ENCODE measurements at places on chromosomes 7 and 10.

- peak; percentile 84 for DNase-seq
Observed at GRCh38 chr7:139355320-139355719, 4.4 kb upstream of the LUC7L2 start.

DNA sequence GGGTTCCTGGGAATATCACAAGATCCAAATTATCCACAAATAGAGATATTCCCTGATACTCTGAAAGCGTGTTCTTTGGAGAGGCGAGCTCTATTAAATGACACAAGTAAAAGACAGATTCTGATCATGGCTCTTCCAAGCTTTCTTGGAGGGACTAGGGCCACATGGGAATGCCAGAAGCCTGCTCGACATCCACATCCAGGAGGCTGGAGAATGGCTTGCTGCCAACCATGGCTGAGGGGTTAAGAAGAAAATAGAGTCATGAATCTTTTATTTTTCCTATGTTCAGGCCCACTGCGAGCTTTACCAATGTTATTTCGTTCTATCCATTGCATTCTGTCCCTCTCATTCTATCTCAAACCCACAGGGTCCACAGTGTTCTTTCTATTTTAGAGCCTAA is 1018.0 kb upstream of the CELF2 start:
- no peak for DNase-seq

DNA sequence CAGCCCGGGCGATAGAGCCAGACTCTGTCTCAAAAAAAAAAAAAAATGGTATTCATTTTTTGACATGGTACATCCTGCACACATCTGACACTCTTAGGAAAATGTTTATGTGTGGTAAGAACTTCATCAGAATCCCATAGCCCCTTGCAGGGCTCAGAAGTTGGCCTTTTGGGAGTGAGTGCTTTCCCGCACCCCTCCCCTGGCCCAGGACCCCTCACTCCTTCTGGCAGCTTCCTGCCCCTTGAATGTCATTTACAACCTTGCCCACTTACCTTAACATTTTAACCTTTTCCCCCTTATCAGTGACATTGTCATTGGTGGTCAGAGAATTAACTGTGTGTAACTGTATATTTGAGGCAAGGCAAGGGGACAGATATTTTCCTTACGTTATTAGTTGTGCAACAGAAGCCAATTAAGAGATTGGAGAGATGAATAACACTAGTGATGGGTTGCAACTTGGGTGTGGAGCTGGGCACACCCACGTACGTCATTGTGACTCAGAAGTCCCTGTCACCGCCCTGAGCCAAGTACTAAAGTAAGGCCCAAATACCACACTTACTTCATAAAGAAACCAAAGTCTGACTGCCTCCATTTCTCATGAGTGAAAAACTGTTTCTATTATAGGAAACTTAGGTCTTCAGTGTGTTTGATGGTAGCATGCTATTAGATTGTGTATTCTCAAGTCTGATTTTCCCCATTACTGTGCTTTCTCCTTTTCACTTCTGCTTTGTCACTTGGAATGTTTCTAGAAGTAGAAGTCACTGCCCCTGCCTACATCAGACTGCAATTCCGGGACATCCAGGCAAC is 31.6 kb downstream of the OGDH start:
- DNase-seq: no peak

GRCh38 chr7:16889851-16890415 is 8.2 kb upstream of the AGR3 start:
- DNase-seq: no peak

DNA sequence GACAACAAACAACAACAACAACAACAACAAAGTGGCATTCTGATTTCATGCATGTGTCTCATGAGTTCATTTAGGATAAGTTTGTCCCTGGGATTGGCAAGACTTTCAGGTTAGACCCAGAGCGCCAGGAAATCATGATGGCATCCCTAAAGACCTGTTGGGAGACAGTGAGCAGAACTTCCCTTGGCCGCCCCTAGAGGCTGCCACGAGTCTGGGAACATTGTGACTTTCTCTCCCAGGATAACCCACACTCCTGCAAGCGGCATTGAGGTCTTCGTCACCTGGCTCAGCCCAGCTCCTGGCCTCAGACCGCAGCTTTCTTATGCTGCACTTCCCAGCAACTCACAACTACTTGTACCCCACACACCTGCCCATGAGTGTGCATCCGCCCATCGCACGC is 80.5 kb upstream of the RNF32 start:
- no peak for DNase-seq

DNA sequence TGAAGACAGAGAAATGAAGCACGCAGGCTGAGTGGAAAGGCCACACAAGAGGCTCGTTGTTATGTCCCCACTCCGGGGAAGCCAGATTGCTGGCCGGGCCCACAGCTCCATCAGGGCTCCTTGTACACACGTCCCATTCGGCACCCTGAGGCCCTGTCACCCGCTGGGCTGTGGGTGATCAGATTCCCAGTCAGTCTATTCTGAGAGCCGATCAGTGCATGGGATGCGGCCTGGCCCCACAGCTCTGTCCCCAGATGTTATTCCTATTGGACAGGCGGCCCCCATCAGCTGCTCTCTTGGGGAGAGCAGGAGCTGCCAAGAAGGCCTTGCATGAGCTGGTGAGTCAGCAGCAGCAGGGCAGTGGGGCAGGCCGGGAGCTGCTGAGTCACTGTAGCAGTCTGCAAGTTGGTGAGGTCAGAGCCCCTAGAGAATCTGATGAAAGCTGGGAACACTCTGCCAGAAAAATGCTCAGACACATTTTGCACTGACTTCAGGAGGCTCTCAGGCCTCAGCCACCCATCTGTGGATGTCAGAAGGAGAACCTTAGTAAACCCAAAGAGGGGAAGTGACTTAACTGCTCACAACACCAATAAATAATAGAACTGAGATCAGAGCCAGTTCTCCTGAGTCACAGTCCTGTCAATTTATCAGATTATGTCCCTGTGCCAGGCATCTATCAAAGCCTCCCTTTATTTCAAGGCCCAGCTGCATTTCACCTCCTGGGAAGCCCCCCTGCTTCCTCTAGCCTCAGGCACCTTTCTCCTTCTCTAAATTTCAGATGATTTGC is 9.4 kb upstream of the PSAP start:
- peak; percentile 79 for DNase-seq

- DNase-seq: no peak
Observed at GRCh38 chr7:3537210-3537875, 236.3 kb downstream of the SDK1 start.

DNA sequence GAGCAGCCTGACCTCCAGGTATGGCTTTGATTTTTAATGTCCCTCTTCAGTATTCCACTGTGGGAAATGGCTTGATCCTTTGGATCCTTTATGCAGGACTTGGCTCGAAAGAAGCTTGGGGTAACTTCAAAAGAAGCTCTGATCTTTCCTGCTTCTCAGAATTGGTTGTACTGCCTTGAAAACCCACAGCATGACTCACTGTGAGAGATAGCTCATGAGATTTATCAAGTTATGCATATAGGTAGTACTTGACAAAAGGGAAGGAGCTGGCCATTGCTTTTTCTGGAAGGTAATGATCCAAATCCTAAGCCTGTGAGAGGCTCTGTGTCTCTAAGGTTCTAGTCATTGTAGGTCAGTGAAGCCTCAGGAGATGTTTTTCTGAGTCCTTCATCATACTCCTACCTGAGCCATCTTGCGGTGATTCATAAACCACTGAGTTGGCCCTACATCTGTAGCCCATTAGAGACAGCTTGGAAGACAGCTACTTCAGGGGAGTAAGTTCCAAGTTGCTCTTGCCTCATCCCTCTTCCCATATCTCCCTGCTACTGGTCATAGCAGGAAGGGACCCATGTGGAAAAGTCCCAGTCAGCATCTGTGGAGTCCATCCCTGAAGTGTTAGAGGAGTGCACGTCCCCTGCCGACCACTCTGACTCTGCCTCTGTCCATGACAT is 36.7 kb upstream of the NFKB2 start:
- DNase-seq: no peak
